Stimulated activated CD4-positive, alpha-beta T cell treated with anti-CD3 and anti-CD28 coated beads, Interleukin-12 subunit alpha, Interleukin-12 subunit beta, amount 100 ng/mL, for 4 hours (primary cell): ENCODE measurements at places on chromosomes 1 and 21.
A peak's percentile ranks its signal among the peaks of the same experiment; 100 is the strongest.

DNA sequence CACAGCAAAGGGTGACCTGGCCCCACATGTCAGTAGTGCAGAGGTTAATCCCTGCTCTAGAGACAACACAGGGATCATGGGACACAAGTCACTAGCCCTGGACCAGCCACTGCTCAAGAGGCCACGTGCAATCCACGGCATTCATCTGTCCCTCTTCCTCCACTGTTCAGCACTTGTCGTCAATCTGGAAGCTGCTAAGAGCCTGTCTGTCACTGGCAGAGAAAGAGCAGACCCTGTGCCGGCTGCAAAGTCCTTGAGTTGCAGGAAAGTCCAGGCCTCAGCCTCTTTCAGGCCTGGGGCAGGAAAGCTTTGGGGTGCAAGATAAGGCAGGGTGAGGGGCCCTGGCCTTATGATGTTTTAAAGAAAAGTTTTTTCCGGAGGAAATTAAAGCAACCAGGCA, 16.7 kb downstream of the CELA2B start:
- no peak for DNase-seq

DNA sequence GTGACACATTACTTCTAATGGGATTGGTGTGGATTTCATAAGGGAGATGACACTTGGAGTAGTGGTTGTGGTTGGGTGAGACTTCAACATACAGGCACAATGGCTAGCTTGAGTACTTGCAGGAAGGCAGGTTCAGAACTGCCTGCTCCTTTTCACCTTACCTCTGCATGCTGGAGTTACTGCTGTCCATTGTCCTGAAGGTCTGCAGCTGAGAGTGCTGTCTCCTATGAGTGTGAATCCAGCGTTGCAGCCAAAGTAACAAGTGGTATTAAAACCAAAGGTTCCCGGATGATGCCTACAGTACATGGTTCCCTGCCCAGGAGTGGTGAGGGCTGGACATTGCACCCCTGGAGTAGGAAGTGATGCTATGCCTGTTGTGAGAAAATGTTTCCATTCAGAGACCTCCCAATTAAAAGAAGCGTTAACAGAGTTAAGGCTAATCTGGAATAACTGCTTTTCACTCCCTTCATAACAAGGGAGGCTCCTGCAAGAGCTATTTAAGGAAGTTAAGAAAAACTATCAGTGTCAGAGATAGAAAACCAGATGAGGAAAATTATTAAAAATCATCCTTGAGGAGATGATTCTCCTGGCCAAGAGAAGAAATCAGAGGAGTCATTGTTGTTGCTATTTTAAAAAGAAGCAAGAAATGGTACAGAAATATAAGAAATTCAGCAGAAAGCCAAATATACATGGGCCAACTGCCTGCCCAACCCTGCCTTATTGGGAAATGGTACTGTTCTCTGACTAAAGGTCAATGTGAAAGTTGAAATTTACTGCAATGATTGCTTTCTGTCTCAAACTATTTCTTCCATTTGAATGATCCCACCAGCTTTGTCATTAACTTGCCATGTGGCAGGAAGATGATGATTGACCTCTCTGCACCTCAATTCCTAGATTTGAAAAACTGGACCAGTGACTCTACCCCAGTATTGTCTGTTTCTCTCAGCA, 9.8 kb upstream of the F5 start:
- DNase-seq = no peak

DNA sequence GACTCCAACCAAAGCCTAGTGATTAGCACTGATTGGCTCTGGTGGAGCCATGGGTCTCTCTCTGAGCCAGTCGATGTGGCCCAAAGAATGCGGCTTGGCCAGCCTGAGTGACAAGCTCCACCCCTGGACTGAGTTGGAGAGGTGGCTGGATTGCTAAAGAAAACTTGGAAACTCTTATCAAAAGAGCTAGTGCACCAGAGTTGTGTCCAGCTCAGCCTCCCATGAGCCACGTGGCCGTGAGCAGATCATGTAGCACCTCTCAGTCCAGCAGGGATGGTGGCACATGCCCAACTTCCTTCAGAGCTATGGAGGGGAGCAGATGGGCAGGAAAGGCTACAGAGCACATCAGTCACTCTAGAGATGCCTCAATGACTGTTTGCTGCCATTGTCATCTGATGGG, 142.8 kb upstream of the VAMP3 start:
- DNase-seq = no peak

DNA sequence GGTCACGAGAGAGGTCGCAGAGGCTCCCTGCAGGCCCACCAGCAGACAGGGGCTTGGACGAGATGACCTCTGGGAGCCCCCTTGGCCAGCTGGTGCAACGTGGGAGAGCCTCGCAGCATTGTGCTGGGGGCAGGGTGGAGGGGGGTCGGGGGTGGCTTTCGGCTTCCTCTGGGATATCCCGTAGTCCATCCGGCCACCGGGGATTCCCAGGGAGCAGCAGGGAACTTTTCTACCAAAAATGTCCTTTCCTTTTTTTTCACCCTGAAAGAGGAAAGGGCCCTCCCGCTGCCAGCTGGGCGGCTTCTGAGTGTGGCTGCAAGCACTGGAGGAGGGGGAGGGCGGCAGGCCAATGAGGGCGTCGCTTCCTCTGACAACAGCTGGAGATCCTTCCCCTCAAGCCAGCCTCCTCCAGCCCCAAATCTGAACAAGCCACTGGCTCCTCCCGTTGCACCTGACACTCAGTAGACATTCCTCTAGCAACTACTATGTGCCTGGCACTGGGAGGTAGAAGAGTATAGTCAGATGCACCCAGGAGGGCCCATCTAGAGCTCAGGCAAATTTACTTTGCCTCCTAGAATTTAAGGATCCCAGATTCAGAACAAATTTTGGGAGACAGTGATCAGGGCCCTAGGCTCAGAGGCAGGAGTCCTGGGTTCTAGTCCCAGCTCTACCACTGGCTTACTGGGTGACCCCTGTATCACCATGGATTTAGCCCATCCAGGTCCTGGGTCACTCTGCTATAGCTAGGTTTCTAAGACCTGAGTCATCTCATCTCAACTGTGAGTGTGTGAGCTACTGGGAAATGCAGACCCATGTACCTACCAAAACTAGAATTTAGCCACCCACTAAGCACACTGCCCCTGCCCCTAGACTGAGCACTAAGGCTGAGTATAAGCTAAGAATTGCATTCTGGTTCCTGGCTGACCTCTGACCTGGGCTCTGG, 2.7 kb downstream of the MOB3C start:
- peak; percentile 24 for DNase-seq

- DNase-seq = no peak
Measured at GRCh38 chr21:21666689-21667088, 668.5 kb downstream of the NCAM2 start.

- DNase-seq = no peak
Measured at GRCh38 chr1:77056525-77056924, 162.7 kb downstream of the PIGK start.

DNA sequence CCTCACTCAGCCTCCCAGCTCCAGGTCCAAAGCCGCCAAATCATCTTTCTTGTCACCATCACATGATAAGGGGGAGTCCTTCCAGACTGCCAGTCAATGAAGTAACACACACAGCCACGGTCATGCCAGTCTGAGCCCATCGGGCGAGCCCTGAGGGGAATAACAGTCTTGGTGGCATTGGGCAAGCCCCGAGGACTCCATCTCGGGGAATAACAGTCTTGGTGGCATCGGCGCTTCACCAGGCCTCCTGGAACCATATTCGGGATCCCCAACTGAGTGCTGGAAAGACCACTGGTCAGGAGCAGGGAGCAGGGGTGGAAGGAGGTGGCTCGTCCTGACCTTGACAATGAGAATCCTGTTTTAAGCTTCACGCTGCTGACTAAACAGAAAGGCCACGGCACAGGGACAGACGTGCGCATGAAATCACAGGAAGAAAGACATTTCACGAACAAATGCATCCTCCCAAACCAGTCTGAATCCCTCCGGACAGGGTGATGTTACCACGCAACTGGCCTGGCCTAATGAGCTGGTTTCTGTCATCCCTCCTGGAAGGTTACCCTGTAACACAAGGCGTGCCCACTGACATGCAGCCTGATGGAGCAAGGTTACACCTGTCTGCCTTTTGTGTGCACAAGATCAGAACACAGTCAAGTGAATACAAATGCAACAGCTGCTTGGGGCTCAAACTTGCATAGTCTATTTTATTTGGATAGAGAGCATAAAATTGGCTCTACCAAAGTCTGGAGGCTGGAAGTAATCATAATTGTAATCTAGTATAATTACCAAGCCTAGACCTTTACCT, 517.4 kb downstream of the KIF26B start:
- DNase-seq = no peak

GRCh38 chr1:109826446-109826845, 62.7 kb upstream of the EPS8L3 start:
- DNase-seq = no peak

GRCh38 chr1:59814901-59815825, at the start of gene HOOK1:
Gene HOOK1, plus strand, starts transcription at chr1:59814949. Its CDS starts 169 bp downstream, at chr1:59815118.
- no peak for DNase-seq

DNA sequence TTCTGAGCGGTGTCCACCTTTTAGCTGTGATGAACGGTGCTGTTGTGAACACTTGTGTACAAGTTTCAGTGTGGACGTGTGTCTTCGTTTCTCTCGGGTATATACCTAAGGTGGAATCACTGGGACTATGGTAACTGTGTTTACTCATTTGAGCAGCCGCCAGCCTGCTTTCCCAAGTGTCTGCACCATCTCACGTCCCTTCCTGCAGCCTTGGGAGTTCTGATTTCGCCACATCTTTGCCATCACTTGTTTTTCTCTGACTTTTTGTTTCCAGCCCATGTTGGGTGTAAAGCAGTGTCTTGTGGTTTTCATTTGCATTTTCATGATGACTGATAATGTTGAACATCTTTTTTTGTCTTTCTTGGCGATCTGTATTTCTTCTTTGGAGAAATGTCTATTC, 40.4 kb downstream of the COL18A1 start:
- DNase-seq = no peak

DNA sequence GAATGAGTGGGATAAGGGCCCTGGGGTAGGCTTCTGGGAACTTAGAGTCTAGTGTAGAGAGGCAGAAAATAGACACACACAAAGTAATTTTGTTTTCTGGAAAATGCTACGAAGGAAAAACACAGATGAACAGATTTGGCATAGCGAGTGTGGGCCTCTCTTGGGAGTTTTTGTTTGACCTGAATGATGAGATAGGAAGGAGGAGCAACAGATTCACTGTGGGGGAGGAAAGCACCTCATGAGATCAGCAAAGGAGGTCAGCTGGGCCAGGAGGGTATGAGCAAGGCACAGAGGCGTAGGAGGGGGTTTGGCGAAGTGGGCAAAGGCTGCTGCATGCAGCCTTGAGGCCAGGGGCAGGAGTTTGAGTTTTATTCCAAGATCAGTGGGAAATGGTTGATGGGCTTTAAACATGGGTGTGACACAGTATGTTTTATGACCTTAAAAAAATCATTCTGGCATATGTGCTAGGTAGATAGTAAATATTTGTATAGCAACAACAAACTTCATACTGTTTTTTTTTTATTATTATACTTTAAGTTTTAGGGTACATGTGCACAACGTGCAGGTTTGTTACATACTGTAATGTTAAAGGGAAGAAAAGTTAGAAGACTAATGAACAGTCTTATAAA, 57.9 kb downstream of the FGGY start:
- no peak for DNase-seq

DNA sequence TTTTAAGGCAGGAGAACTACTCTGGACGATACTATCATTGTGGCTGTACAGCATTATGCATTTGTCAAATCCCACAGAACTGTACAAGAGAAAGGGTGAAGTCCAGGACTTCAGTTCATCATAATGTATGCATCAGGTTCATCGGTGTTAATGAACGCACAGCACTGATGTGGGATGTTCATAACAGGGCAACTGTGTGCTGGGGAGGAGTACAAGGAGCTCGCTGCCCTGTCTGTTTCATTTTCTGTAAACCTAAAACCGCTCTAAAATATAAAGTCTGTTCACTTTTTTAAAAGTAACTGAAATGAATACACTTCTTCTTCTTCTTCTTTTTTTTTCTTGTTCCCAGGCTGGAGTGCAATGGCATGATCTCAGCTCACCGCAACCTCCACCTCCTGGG, 25.0 kb downstream of the TMPRSS2 start:
- DNase-seq = no peak

GRCh38 chr1:246934765-246935164, 3.0 kb upstream of the AHCTF1 start:
- no peak for DNase-seq

DNA sequence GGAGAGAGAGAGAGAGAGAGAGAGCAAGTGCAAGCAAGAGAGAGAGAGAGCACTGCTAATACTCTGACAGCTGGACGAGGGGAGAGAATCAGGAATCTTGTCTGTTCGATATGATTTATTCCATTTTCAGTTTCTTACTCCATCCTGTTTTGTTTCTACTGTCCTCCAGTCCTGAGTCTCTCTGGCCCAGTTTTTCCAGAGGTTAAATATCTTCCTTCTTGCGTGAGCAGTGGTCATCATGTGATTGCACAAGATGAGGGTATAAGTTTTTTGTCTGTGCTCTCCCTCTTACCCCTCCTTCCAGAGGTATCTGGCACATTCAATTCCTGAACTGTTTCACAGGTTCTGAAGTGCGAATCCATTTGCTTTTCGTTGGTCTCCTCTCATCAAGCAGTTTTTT, 16.8 kb downstream of the UBE2U start:
- DNase-seq = no peak

DNA sequence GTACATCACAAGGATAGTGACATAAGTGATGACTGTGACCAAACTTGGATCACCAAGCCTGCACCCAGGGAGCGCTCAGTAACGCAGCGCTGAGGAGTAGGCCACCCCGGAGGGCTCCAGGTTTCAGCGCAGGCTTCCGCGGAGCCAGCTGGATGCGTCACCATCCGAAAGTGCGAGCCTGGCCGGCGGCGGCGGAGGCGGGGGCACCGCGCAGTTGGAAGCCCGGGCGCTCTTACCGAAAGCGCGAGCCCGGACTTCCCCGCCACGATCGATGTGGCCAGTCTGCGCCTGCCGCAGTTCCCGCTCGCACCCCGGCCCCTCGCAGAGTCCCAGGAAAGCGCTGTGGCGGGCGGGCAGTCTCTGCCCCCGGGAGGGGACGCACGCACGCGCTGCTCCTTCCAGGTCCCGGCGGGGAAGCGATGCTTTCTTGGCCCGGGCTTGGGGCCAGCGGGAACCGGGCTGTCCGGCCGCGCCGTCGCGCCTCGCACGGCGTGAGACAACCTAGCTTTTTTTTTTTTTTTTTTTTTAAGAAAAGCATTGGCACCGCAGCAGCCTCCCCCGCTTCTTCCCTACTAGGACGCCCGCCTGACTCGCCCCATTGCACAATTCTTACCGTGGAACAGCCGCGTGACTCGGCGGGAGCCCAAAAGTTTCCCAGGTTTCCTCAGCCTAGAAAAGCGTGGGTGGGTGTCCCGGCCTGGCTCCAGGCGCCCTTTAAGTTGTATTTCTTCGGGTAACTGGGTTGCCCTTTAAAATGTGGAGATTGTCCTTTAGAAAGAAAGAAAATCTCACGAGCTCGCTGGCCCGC, 36.4 kb upstream of the JAK1 start:
- peak; percentile 57 for DNase-seq

- DNase-seq = no peak
Measured at GRCh38 chr1:114585231-114585630, 3.8 kb upstream of the BCAS2 start.

GRCh38 chr1:66840929-66841328, 39.9 kb upstream of the INSL5 start:
- DNase-seq = no peak

DNA sequence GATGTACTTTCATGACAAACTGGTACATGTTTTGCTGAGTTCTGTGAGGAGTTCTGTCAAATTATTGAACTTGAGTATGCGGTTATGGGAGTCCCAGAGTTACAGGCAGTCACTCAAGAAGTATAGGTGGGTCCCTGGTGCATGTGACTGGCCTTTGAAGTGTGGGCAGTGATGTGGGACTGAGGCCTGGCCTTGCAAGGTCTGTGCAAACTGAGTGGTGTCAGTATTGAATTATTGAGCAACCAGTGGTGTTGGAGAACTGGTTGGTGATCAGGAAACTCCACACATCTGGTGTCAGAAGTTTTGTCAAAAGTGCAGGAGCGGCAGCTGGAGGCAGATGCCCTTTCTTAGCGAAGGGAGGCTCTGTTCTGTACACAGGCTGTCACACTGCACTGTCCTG, 5.2 kb downstream of the ZNF678 start:
- no peak for DNase-seq
